Diencephalon (tissue), 1 donor: ENCODE measurements at places on chromosomes 3 and 15. TPM values are rescaled to one million over a fixed set of nuclear protein-coding genes. Genes with fewer than 3 reads are reported as not detected.

Gene PDZRN3
- 35.5 TPM for total RNA-seq

Gene PTH1R
- 4.2 TPM for total RNA-seq

Gene AP3B2
- 65.0 TPM for total RNA-seq

Gene ADAMTS9
- 8.5 TPM for total RNA-seq

Gene BOC
- 10.4 TPM for total RNA-seq

Gene HACD2
- total RNA-seq, result 55.6 TPM

Gene ZSCAN29
- total RNA-seq, result 40.1 TPM

Gene TMEM158
- total RNA-seq, result 18.9 TPM

Gene RAB6B
- total RNA-seq, result 160 TPM

Gene SEMA3G
- 4.4 TPM for total RNA-seq

Gene NR2C2
- 66.0 TPM for total RNA-seq

Gene ZNF80
- 0.23 TPM for total RNA-seq

Gene SCN11A
- total RNA-seq, result 0.46 TPM

Gene ADCY5
- 58.6 TPM for total RNA-seq

Gene HTR3E
- total RNA-seq, result not detected

Gene SPINK8
- total RNA-seq, result not detected

Gene GOLGA6B
- total RNA-seq, result not detected

Gene SLC6A1
- total RNA-seq, result 154 TPM

Gene SCAANT1
- not detected for total RNA-seq

Gene LRRC3B
- 39.9 TPM for total RNA-seq

Gene STRIT1
- total RNA-seq, result 2.1 TPM

Gene ARIH2
- total RNA-seq, result 70.6 TPM

Gene GOLGA6L4
- 2.1 TPM for total RNA-seq

Gene INO80
- 33.4 TPM for total RNA-seq

Gene GOLGA8Q
- 0.69 TPM for total RNA-seq

Gene HDC
- total RNA-seq, result 22.1 TPM

Gene RGMA
- total RNA-seq, result 38.8 TPM

Gene POPDC2
- 0.69 TPM for total RNA-seq

Gene TLR9
- under 0.01 TPM for total RNA-seq

Gene RBPMS2
- 0.46 TPM for total RNA-seq

Gene CFAP91
- total RNA-seq, result 12.9 TPM

Gene HRG
- not detected for total RNA-seq

Gene CYP1A1
- total RNA-seq, result 0.23 TPM

Gene RBMS3
- total RNA-seq, result 36.2 TPM

Gene DCLK3
- 15.0 TPM for total RNA-seq

Gene DUOX1
- total RNA-seq, result under 0.01 TPM

Gene SORD
- 9.7 TPM for total RNA-seq

Gene ADAMTS17
- total RNA-seq, result 6.0 TPM

Gene CKMT1A
- 19.6 TPM for total RNA-seq

Gene EXD1
- under 0.01 TPM for total RNA-seq

Gene SERINC4
- total RNA-seq, result 0.23 TPM

Gene GOLGA6D
- total RNA-seq, result not detected

Gene HESX1
- total RNA-seq, result not detected

Gene NTRK3
- total RNA-seq, result 65.7 TPM

Gene LRRIQ4
- total RNA-seq, result 1.6 TPM

Gene CLDN16
- 0.46 TPM for total RNA-seq

Gene CYP11A1
- 0.23 TPM for total RNA-seq

Gene TM4SF1
- 17.3 TPM for total RNA-seq

Gene FILIP1L
- total RNA-seq, result 3.5 TPM

Gene VILL
- 7.6 TPM for total RNA-seq

Gene CLDN11
- total RNA-seq, result 18.2 TPM

Gene ERC2
- total RNA-seq, result 126 TPM

Gene CHRM5
- 10.6 TPM for total RNA-seq

Gene SCAPER
- 61.8 TPM for total RNA-seq

Gene GNAT1
- total RNA-seq, result not detected

Gene RASL12
- total RNA-seq, result 6.2 TPM

Gene CEMIP
- 3.9 TPM for total RNA-seq

Gene ARGFX
- not detected for total RNA-seq

Gene POC1A
- 5.1 TPM for total RNA-seq
